ENCODE measurements at places on chromosomes 2 and 18.
A peak's percentile ranks its signal among the peaks of the same experiment; 100 is the strongest.

DNA sequence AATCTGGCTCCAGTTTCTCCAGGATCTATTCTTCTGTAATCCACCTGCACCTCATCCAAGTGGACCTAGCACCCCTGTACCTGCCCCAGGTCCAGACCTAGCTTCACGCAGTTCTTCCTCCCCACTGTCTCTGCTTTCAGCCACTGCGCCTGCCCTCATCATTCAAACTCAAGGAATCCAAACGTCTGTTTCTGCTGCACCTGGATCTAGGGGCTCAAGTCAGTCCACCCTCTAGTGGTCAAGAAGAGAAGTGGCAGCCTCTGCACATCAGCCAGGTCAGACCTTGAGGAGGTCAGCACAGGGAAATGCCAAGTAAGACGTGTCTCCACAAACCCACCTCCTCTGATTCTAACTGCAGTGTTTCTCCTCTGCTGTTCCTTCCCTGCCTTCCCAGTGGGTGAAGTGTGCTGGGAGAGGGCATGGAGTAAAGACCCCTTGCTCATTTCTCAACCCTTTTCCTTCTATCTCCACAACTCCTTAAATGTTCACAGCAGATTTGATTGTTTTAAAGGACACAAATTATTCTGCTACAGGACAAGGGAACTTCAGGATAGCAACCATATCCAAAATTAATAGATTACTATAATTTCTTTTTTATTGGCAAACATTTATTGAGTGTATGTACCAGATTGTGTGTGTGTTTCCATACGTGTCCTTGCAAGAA lies 8.6 kb upstream of the RNF152 start:
- DNase-seq, result no peak

GRCh38 chr18:3603421-3604234 lies 153.7 kb downstream of the TGIF1 start:
- DNase-seq, result no peak

DNA sequence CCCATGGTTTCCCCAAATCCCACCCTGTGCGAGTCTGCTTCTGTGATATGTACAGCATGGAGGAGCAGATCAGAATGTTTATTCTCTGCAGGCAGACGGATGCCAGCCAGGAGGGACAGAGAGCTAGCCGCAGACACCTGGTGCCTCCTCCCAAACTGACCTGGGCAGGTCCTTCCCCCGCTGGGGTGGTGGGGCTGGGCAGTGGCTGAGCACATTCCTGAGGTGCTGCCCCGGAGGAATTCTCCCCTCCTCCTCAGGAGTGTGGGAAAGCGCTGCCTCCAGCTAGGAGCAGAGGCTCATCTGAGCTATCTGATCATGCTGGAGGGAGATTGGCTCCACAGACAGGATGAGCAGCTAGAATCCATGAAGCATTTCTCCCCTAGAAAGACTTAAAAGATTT lies 21.7 kb downstream of the C2orf92 start:
- DNase-seq, result no peak

- DNase-seq, result peak; percentile 75
Measured at GRCh38 chr2:49943944-49944778, 789.8 kb upstream of the FSHR start.

DNA sequence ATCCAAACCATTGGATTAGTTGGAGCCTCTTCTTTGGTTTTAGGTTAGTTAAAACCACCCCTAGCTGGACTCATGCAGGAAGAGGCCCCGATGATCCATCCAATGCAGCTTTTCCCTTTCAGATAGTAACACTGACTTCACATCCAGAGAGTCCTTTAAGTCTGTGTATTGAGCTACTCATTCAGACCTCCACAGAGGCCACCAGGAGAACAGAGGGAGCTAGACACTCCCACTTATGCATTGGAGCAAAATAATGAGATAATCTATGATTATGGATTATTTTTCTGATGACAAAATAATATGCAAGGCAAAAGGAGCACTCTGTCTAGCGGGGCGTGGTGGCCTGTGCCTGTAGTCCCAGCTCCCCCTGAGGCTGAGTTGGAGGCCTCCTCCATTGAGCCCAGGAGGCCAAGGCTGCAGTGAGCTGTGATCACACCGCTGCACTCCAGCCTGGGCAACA lies 1.6 kb upstream of the ROCK2 start:
- DNase-seq, result no peak

DNA sequence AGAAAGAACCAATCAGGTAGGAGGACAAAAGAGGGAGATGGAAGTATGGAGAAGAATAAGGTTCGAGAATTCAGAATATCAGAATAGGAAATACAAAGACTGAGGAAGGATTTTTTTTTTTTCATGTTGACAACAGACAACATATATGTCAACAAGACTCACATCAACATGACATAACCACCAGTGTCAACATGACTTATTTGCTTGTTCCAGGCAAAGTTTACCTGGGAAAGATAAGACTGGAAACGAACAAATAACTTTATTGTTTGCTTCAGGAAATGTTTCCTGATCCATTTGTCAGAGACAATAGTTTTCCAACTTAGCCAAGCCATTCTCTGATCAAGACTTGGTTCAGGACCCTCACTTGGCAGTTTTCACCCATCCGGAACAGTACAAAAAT lies 321.9 kb upstream of the NETO1 start:
- DNase-seq, result no peak

DNA sequence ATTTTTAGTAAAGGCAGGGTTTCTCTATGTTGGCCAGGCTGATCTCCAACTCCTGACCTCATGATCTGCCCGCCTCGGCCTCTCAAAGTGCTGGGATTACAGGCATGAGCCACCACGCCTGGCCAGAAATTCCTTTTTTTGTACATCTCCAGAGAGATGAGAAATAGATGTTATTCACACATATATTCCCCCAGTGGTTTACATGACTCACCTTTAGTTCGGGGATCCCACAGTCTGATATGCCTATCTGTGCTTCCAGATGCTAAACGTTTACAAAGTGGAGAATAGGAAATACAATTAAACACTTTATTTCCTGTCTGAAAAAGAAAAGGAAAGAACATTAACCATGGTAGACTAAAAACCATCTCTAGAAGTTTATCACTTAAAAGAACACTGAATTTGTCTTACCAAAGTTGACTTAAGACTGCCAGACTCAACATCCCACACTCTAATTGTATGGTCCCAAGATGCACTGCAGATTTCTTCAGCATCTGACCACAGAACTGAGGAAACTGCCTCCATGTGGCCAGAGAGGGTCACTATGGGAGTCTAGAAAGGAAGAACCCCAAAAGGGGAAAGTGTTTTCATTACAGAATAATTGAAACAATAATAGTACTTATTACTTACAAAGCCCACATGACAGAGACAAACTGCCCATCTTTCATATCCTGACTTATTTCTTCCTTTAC lies 12.6 kb upstream of the ICA1L start:
- DNase-seq, result no peak

DNA sequence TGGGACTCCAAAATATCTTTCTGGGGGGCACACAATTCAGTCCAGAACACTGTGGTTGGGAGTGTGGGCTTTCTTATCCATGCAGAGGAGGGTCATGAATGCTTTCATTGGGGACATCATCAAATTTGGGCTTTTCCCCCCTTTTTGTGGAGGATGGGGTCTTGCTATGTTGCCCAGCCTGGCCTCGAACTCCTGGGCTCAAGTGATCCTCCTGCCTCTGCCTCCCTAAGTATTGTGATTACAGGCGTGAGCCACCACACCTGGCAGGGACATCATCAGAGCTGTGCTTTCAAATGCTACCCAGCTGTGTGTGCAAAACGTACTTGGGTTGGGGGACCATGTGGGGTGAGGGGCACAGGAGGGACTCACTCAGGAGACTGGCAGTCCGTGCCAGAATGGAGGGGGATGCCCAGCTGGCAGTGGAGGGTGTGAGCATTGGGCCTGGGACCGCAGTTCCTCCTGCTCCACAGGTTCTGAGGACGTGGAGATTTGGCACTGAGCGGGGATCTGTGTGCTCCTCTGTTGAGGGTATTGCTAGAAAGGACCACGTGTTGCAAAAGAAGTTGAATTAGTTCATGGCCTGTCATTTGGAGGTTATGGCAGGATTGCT lies 24.4 kb downstream of the EMILIN2 start:
- DNase-seq, result no peak

DNA sequence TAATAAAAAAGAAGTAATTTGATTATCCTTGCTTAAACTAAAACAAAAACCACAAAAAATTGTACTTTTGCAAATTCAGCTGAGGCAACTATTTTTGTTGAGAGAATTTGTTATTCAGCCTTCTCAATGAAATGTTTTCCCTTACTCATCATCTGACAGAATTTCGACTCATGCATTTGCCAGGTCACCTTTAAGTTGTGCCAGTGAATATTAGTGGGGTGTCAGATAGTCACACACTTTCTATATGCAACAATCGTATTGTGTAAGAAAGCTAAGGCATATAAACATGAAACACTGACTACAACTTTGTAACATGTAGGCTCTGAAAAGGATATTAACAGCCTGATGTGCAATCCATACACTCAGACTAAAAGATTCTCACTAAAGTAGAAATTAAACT lies 1653.1 kb upstream of the SLC39A10 start:
- no peak for DNase-seq

DNA sequence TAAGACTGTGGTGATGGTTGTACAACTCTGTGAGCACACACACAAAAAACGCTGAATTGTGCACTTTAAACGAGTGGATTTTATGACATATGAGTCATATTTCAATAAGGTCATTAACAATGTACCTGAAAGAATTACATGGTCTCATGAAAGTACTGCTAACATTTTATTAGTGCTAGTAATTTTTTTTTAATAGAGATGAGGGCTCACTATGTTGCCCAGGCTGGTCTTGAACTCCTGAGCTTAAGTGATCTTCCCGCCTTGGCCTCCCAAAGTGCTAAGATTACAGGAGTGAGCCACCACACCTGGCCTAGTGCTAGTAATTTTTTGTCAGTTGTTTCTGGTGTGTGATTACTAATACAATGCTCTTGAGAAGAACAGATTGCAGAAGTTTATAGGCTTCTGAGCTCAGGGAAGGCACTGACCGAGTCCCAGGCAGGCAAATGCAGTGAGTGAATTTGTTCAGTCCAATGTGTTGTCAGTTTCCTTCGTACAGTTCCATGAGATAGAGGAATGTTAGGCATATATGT lies 177.0 kb downstream of the TGIF1 start:
- no peak for DNase-seq

DNA sequence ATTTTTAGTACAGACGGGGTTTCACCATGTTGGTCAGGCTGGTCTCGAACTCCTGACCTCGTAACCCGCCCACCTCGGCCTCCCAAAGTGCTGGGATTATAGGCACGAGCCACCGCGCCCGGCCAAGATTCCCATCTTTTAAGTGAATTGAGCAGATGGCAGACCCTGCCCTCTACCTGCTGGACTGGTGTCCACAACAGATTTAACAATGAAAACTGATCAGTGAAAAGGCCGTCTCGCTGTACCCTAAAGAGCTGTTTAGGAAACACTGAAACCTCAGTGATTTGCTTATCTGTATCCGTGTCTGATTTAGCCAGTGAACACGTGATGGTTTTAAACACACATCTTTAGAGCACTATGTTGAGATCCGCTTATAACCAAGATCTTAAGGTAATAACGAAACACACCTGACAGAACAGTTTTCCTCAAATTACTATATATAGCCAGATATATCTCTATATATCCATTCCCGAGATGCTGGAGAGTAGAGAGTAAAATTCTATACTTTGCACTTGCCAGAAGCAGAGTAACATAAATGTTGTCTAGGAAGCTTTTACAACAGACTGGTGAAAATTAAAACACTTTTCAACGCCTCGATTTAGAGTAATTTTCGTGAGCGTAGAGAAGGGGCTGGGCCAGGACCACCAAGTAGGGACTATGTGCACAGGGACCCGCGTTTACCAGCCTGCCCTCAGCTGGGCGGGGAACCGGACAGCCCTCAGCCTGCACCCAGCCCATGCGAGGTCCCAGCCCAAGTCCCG lies 594 bp downstream of the FAM161A start:
- DNase-seq, result no peak

DNA sequence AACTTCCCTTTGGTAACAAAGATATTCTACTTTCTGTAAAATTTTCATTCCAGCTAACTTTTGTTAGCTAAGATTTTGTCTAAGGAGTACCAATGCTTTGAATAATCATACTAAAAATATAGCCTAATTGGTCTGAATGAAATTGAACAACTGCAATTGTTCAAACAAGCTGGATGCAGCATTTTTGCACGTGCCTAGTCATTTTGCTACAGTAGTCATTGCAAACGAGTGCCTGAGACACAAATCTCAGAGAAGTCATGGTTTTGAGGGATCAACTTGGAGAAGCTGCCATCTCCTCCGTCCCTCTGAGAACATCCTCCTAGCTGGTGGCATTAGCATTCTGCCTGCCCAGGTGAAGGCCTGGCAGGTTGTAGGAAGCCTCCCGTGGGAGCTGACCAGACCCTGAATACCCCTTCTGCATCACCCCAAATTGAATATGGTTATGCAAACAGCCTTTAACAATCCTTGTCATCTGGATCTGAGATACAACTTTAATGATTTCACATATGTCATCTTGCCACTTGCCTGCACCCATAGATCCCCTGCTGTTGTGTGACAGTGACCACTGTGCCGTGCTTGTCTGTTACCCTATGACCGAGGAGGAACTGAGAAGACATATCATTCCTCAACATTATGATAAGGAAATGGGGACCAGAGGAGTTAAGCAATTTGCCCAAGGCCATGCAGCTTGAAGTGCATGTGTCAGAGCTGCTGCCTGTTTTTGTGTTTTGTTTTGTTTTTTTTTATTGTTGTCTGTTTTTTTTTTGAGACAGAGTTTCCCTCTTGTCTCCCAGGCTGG lies 29.1 kb upstream of the MGAT4A start:
- DNase-seq, result no peak

DNA sequence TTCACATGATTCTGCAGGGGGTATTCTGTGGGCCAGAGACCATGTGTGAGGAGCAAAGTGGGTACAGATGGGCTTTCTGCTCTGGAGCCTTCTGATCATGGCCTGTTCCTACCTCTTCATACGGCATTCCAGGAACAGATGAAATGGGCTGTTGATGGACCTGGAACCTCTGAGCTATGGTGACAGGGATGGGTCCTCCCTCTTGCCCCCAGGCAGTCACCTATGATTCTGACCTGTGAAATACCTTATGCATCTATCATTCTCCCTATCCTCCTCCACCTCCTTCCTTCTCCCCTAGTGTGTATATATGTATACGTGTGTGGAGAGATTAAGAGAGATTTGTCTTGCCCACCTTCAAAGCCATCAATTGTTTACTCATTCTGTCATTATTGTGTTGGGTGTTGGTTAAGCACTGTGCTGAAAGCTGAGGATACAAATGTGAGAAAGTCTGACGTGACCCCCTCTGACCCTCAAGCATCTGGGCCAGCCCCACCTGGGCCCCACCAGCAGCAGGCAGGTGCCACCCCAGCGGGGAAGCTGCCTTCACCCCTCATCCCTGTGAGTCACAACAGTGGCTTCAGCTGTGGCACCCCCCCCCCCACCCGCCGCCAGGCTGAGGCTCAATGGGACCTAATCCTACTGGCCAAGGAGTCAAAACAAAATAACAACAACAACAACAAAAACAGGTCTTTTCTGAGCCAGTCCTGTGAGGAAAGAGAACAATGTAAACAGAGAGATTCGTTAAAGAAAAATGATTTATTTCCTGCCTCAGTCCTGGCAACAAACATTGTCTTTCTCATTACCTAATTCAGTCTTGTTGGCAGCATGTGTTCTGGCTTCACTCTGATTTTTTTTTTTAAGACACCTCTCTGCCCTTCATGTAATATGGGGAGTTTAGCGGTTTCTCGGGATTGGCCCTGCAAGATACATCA lies 103.8 kb upstream of the CDC42EP3 start:
- no peak for DNase-seq

- no peak for DNase-seq
Measured at GRCh38 chr2:10193851-10194820, 71.6 kb downstream of the RRM2 start.
